ENCODE measurements at places on chromosomes 1 and 21.
A peak's percentile ranks its signal among the peaks of the same experiment; 100 is the strongest.

- no peak for DNase-seq
These were observed 243.9 kb upstream of the ZRANB2 start for GRCh38 chr1:71324671-71325267.

GRCh38 chr1:239603530-239603929 is 217.2 kb downstream of the CHRM3 start:
- no peak for DNase-seq

DNA sequence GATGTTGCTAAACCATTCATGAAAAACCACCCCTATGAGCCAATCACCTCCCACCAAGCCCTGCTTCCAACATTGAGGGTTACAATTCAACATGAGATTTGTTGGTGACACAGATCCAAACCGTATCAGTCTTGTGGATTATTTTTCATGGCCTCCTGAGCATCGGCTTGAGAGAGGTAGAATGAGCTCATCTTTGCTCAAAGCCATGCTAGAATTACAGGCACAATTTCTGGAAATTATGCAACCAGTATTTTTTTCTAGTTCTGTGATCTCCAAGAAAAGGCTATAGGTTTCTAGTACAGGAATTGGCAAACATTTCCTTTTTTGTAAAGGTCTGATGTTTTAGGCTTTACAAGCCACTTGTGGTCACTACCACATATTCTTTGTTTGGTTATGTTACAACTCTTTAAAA is 219.4 kb downstream of the DUSP10 start:
- DNase-seq, result no peak

DNA sequence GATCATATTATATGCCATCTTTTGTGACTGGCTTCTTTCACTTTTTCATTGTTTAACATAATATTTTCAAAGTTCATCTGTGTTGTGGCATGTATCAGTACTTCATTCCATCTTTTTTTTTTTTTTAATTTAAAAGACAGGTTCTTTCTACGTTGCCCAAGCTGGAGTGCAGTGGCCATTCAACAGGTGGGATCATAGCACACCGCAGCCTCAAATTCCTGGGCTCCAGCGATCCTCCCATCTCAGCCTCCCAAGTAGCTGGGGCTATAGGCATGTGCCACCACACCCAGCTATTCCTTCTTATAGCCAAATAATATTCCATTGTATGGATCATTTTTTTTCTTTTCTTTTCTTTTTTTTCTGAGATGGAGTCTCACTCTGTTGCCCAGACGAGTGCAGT is 34.6 kb upstream of the ZNF281 start:
- no peak for DNase-seq

DNA sequence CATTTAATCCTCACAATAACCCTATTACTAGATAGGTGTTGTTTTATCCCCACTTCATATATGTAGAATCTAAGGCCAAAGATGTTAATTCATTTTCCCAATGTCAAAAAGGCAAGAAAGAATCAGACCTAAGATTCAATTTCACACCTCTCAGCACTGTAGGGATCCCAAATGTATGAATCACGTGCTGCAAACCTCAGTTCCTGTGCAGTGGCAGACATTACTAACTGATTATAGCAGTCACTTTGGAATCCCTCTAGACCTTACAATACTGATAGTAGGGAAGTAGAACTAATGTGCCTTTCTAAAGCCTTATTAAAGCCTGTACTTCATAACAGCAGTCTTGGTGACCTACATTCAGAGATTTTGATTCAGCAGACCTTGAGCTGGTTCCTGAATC is 2.3 kb downstream of the C1orf87 start:
- no peak for DNase-seq

DNA sequence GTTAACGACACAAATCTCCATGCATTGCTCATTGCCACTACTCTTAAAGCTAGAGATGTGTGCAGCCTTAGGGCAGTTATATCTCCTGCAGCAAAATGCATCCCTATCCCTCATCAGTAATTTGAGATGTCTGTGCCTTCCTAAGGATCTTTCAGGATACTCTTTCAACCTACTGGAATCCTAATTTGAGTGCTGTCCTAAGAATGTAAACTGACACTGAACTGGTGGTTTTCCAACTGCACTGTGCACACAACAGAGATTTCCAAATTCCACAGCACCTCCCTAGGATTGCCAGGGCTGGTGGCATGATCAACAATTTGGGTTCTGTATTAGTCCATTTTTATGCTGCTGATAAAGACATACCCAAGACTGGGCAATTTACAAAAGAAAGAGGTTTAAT is 193.9 kb downstream of the LTN1 start:
- DNase-seq, result no peak

DNA sequence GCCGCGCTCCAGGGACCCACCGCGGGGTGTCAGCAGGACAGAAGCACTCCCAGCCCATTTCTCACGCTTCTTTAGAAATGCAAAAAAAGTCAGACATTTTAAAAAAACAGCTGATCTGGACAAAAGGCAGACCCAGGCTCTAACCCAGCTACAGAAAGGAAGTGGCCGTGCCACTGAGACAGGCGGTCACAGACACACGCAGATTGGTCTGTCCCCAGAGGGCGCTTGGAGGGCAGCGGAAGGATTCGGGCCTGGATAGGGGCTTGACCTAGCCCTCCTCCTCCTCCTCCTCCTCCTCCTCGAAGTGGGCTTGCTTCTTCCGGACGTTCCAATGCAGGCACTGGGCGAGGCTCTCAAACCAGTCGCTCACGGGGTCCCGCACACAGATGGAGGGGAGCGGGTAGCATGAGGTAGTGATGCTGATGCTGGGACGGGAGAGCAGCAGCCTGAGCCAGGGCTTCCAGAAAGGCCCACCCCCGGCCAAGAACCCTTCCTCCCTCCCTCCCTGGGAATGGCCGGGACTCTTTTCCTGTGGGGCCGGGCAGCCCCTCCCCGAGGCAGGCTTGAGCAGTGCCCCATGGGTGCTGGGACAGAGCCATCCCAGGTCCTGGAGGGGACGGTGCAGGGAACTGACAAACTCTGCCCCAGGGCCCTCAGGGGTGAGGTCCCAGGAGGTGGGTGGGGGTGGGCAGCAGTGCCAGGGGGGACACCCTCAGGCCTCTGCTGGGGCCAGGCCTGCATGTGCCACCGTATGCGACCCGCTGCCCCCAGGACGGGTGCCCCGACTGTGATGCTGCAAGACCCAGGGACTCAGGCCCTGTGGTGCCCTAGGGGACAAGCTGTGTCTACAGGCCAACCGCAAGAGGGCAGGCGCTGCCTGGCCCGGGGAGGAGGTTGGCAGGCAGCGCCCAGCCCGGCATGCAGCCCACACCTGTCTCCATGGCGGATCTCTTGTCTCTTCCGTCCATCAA is 25.3 kb downstream of the NADK start:
- DNase-seq, result no peak

- DNase-seq, result no peak
These were observed 165.7 kb upstream of the IRF2BP2 start for GRCh38 chr1:234775477-234776246.

GRCh38 chr1:3805038-3805437 is 8.7 kb upstream of the LRRC47 start:
- DNase-seq, result no peak

- no peak for DNase-seq
These were observed 735 bp upstream of the BRINP3 start for GRCh38 chr1:190478149-190479049.

DNA sequence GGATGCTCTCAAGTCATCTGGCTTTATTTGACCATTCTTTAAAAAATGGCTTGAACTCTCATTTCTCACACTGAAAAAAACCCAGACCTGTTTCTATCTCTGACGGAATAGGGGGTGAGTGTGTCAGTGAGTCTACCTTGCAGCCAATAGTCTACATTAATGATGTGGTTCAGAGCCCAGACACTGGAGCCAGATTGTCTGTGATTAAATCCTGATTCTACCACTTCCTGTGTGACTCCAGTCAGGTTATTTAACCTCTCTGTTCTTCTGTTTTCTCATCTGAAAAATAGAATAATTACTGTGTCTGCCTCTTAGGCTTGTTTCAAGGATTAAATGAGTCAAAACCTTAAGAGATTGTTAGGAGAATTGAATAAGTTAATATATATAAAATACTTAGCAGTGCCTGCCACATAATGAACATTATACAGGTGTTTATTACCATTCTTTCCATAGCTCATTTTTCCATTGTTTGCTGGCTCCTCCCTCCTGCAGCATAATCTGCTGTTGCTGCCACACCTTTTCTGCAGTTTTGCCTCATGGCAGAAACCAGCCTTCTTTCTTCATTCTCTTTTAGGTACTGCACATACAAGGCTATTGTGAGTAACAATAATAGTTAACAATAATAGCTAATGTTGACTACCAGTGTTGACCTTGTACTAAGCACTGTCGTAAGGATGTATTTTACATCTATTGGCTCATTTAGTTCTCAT is 157.6 kb upstream of the IVNS1ABP start:
- no peak for DNase-seq

DNA sequence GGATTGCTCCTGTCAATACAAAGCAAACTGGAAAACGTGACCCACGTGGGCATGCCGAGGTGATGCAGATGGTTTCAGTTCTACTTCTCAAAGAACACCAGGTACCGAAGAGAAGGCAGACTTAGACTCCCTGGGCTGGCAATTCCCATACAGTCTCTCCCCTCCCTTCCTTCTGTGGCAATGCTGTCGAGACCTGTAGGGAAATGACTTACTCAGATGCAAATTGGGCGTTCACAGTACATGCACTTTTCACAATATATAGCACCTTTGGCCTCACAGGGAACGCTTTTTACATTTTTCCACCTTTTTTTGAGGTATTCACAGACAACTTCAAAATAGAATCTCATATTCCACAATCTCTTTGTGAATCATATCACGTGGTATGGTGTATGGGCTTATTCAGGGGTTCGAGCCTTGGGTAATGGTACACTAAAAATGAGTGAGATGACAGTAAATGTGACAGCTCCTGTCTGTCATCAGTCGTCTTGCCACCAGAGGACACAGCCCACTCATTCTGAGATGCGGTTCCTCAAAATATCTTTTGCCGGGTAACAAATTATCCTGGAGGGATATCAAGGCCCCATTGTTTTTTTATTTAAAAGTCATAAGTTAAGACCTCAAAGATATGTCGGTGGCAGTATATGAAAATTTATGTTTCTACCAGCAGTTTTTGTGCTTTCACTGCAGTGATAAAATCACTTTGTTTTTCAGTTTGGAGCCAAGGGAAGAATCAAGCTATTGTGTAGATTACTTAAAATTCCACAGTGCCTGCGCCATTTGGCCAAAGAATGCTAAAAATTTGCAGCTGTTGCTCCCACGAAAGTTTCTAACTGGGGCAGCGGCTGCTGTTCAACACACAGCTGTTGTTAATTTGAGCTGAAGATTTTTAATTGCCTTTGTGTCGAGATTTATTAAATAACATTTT is 168.4 kb downstream of the ZZZ3 start:
- no peak for DNase-seq

GRCh38 chr1:65196926-65197325 is 48.9 kb downstream of the AK4 start:
- DNase-seq, result no peak

GRCh38 chr1:42913426-42914091 is 45.1 kb downstream of the SLC2A1 start:
- DNase-seq, result no peak

DNA sequence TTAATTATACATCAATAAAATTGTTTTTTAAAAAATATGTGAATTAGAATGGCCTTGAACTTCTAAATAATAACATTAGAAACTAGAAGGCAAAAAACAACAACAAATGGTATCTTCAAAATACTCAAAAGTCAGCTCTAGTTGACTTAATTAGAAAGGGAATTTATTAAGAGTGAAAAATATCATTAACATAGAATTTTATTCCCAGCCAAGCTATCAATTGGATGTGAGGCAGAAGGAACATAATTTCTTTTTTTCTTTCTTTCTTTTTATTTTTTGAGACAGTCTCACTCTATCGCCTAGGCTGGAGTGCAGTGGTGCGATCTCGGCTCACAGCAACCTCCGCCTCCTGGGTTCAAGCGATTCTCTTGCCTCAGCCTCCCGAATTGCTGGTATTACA is 51.2 kb upstream of the CAPZB start:
- no peak for DNase-seq

- no peak for DNase-seq
These were observed 23.2 kb upstream of the CNIH3 start for GRCh38 chr1:224592636-224593582.

GRCh38 chr1:30788580-30789387 is 31.2 kb upstream of the LAPTM5 start:
- DNase-seq, result no peak

DNA sequence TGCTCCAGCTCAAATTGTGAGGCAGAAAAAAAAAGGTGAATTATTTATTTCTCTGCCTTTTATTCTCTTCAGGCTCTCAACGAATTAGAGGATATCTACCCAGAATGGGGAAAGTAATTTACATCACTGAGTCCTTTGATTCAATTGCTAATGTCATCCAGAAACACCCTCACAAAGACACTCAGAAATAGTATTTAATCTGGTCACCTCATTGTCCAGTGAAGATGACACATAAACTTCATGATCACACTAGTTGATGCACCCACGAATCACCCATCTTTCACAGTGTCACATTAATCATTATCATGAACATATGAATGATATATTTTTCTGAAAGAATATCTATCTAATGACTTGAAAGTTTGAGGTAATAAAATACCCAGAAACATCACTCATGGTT is 868.5 kb downstream of the BRINP3 start:
- DNase-seq, result no peak

DNA sequence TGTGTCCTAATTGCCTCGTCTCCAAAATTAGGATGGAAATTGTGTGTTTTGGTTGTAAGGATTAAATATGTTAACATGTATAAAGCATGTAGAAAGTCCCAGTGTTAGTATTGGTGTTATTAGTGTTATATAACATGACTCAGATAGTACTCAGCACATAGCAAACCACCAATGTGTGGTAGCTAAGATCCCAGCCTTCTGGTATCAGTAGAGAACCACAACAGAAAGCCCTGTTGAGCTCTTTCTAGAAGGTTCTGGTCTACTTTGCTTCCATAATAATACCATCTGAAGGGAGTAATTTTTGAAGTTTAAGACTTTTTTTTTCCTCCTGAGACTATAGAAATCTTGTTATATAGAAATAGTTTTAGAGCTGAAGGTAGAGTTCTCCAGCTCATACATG is 259.3 kb upstream of the SGIP1 start:
- DNase-seq, result no peak

DNA sequence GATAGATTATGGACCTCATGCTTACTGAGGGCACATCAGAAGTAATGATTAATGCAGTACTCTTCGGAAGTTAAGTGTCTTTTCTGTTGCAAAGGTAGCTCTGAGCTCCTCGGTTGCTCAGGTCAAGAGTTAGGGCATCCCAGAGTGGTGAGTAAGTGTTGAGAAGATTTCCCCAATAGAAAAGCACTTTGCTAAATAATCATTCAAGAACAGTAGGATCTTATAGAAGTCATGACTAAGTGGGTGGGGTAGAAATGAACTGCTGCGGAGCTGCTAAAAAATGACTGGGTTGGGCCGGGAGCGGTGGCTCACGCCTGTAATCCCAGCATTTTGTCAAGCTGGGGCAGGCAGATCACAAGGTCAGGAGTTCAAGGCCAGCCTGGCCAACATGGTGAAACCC is 648.6 kb upstream of the CAMK1G start:
- DNase-seq, result no peak

GRCh38 chr1:16209847-16210407 is 2.5 kb downstream of the ARHGEF19 start:
- DNase-seq, result no peak

- DNase-seq, result peak; percentile 47
These were observed 150.1 kb upstream of the ZNF644 start for GRCh38 chr1:91171898-91172297.
